ENCODE measurements at places on chromosomes 16 and 17.

DNA sequence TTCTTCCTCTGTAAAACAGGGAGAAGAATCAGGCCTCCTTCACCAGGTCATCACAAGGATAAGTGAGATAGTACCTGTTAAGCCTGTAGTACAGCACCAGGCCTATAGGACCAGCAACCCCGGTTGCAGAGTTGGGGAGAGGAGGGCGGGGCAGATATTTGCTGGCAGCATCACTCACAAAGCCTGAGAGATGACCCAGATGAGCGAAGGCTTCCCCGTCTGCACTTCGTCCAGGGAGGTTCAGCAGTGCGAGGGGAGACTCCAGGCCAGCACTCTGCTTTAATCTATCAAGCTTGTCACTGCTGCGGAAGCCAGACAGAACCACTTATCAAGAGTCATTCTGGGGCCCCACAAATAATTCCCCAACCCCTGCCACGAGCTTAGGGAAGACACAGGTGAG lies 15.8 kb upstream of the RBBP6 start:
- no peak for DNase-seq

- no peak for DNase-seq
Observed at GRCh38 chr16:31475946-31476302, 4.0 kb downstream of the TGFB1I1 start.

DNA sequence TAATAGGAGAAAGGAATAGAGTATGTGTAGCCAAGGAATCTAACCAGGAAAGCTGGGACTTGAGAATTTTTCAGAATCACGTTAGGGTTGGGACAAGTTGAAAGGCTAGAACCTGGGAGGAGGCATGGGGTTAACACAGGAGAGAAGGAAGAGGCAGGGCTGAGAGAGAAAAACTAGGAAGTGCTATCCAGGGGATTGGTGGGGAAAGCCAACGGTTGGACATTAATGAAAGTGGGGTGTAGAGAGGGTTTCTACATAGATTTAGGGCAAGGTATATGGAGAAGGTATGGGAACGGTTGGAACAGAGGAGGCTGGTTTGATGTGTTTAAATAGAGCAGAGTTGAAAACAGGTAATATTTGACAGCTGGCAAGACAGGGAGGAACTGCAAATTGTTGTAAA lies 2.7 kb downstream of the SRRM2 start:
- DNase-seq: no peak

GRCh38 chr17:70520447-70520846 lies 351.1 kb downstream of the KCNJ2 start:
- no peak for DNase-seq

DNA sequence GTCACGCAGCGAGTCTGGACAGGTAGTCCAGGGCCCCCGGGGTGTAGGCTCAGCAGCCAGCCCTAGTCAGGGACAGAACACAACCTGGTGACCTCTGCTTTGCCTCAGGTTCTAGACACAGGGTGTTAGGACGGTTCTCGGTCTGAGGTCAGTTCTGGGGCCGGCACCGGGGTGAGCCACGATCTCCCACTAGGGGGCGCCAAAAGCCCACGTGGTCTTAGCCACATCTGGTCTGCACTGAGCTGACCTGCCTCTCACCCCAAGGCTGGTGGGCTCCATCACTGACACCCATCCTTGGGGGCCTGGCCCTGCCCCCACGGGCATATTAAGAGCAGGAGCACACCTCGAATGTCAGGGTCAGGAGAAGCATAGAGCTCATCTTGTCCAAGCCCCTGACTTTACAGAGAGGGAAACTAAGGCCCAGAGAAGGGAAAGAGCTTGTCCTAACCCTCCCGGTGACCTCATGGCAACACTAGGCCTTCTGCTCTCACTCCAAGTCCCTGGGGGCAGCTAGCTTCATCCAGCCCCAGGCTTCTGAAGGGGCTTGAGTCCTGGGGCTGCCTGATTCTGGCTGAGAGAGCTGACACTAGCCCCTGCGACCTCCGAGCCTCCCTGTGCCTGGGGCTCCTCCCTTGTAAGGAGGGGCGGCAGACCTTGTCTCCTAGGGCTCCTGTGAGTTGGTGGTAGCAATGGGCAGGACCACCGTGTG lies 9.0 kb downstream of the SLC5A10 start:
- no peak for DNase-seq

DNA sequence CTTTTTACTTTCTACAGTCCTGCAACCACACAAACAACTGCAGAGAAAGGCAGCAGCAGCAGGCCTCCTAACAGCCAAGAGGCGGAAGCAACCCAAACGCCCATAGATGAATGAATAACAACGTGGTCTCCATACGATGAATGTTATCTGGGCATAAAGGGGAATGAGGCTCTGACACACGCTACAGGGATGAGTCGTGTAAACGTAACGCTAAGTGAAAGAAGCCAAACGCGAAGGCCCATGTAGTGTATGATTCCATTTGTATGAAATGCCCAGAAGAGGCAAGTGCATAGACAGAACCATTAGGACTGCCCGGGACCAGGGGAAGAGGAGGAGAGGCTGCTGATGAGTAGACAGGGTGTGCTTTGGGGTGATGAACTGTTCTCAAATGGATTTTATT lies 94.8 kb upstream of the DNAH17 start:
- DNase-seq: no peak

Data from SK-N-MC (cell line).